Mucosa of descending colon (tissue), 3 donors: ENCODE measurements at places on chromosomes 5 and 9. TPM values are rescaled to one million over a fixed set of nuclear protein-coding genes. Genes with fewer than 3 reads are reported as not detected.

DNA sequence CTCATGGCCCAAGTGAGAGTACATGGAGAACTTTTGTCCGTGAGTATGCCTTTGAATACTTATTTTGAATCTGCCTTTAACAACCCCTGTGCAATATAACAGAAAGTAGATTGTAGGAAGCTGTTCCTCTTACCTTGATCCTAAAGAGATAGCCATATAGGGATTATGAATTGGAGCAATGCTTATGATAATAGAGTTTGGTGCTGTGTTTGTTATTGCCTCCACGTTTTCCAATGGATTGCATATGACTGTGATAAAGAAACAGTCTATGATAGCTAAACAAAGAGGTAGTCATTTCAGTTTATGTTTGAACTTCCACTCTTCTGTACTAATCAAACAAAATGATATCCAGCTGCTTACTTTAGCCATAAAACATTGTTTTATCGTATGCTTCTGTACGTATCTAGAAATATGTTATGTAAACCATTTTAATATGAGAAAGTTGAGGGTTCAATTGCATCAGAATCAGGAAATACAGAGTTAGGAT, 199.6 kb upstream of the RGMB start:
- DNase-seq, result no peak

DNA sequence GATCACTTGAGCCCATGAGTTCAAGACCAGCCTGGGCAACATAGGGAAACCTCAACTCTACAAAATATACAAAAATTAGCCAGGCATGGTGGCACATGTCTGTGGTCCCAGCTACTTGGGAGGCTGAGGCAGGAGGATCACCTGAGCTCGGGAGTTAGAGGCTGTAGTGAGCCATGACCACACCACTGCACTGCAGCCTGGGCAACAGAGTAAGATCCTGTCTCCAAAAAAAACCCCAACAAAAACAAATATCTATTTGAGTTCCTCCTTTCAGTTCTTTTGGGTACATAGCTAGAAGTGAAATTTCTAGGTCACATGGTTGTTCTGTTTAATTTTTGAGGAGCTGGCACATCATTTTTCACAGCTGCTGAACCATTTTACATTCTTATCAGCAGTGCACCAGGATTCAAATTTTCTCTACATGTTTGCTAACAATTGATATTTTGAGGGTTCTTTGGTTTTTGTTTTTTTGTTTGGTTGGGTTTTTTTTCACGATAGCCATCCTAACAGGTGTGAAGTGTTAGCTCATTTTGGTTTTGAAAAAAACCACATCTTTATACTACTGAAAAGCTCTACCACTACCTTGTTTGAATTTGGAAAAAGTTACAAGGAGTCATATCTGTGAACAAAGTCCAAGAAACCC, 176.9 kb upstream of the SLC12A2 start:
- no peak for DNase-seq

DNA sequence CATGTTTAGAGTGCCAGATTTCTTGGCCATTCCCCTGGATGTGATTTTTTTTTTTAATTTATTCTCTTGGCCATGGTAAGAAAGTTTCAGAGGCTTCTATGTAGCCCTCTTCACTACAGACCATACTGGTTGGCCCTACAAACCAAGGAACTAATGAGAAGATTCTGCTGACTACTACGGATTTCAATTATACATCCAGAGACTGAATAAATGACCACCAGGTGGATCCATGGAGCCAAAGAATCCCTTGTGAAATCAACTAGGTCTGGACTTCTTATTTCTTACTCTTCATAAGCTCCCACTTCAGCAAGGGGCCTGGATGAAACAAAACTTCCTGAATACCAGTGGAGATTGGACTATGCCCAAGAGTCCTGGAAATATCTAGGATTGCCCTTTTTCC, 27.6 kb downstream of the ZNF622 start:
- DNase-seq, result no peak

DNA sequence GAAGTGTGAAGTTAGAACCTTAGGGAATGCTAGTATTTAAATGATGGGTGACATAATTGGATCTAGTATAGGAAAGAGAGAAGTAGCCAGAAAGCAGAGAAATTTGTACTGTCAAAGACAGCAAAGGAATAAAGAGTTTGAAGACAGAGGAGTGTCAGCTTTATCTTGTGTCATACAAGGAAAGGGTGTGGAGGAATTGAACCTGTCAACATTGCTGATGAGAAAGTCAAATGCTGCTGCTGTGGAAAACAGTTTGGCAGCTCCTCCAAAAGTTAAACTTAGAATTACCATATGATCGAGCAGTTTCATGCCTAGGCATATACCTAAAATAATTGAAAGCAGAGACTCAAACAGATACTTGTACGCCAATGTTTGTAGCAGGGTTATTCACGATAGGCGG, 63.7 kb downstream of the DENND4C start:
- no peak for DNase-seq

DNA sequence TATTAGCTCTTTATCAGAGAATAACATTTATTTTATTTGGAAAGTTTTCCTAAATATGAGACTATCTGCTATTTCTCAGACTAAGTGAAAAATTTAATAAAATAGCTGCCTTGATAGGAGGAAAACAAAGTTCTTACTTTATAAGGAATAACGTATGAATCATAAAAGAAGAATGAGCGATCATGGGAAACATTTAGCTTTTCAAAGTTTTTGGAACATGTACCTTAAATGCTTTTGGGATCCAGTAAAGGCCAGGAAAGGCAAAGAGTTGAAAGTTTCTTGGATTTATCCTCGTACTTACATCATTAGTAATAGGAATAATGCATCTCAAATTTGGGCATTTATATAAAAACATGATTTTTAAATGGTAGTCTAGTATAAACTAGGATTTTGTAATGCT, 19.4 kb downstream of the OGN start:
- DNase-seq, result no peak

- no peak for DNase-seq
Observed at GRCh38 chr9:128969491-128969890, 22.0 kb downstream of the NUP188 start.

- DNase-seq, result no peak
Observed at GRCh38 chr5:35832762-35833161, 23.9 kb upstream of the IL7R start.

- DNase-seq, result no peak
Observed at GRCh38 chr5:135266303-135266635, 132.8 kb downstream of the MACROH2A1 start.

DNA sequence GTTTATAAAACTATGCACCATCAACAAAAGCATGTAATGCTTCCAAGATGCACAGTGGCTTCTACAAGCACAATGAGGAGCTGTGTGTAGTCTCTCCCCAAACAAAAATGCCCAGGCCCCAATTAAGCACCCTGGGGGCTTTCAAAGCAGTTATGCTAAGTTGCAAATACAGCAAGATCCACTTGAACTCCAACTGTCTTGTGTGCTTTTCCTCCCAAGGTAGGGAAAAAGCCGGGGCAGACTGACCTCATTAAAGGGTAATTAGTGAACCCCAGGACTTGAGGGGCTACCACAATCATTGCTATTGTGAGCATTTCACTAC, 13.1 kb downstream of the ZNF608 start:
- no peak for DNase-seq

DNA sequence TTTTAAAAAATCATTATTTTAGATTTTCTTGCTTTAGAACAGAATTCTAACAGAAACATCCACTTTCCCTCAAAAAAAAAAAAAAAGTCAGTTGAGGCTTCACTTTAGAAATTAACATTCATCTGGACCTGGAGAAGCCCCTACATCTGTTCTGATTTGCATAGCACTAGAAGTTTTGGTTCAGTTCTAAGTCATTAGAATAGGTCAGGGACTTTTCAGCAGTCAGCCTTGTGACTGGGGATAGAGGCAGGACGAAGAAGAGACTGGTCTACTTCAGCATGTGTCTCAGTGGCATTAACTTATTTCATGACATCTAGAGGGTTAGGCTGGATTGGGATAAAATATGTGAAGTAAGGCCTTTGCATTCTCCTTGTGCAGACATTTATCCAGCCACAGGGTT, 215.8 kb upstream of the DAB2 start:
- no peak for DNase-seq

- no peak for DNase-seq
Observed at GRCh38 chr5:142686210-142686734, 382 bp upstream of the FGF1 start.

- no peak for DNase-seq
Observed at GRCh38 chr9:95641586-95641985, 124.8 kb upstream of the PTCH1 start.

DNA sequence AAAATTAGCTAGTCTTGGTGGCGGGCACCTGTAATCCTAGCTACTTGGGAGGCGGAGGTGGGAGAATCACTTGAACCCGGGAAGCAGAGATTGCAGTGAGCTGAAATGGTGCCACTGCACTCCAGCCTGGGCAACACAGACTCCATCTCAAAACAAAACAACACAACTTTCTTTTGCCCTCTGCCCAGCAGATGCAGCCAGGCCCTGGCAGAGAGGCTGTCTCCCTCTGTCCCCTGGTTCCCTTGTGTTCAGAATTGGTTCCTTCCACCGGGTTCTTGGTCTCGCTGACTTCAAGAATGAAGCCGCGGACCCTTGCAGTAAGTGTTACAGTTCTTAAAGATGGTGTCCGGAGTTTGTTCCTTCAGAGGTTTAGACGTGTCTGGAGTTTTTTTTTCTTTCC, 30.2 kb upstream of the CEP72 start:
- DNase-seq, result no peak

- no peak for DNase-seq
Observed at GRCh38 chr5:95884017-95884325, 61.4 kb upstream of the GLRX start.

DNA sequence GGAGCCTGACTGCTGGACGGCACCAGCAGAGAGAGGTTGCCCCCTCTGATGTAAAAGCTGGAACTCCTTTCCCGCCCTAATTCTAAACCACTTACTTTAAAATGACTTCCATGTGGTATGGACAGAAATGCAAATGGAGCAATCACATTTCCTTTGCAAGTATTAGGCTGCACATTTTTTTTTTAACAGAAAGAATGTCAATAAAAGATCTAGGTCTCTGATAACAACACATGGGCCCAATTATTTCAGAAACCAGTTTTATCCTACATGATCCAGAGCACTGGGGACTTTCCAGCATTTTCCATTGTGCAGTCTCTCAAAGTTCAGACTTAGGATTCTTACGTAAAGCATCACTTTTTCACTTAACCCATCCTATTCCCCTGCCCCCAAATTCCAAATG, 203.7 kb downstream of the NXNL2 start:
- DNase-seq, result no peak

GRCh38 chr5:179613460-179614071, 9.9 kb downstream of the HNRNPH1 start:
- DNase-seq, result no peak

DNA sequence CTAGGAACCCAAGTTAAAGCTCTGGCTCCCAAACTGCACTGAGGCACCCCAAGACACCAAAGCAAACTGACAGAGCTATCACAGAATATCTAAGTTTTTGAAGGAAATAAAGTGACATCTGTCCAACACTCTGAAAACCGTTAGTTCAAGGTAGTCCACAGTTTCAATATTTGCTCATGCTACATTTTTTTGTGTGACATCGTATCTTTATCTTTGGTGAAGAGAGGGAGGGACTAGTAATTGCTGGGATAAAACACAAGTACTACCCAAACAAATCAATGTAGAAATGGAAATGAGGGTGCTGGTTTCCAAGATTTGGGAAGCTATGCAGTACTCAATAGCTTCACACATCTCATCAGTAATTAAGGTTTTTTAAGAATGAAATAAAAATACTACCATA, 20.6 kb downstream of the LIFR start:
- no peak for DNase-seq

DNA sequence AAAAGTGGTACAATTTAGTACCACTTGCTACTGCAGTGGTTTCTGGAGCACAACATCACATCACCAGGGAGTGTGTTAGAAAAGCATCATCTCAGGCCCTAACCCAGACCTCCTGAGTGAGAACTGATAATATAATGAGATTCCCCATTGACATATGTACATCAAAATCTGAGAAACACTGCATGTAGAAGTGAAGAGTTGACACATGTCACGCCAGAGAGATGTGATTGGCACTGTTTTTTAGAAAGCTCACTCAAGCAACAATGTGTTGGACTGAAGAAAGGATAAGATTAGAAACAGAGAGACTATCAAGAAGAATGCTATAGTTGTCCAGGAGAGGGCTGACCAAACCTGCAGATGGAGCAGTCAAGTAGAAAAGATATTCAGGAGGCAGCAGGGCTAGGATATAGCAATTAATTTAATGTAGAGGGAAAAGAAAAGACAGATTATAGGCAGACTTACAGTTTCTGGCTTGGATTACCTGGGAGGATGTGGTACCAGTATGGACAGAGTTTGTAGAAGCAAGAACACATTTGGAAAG, 324.4 kb upstream of the ADAMTSL1 start:
- DNase-seq, result no peak

DNA sequence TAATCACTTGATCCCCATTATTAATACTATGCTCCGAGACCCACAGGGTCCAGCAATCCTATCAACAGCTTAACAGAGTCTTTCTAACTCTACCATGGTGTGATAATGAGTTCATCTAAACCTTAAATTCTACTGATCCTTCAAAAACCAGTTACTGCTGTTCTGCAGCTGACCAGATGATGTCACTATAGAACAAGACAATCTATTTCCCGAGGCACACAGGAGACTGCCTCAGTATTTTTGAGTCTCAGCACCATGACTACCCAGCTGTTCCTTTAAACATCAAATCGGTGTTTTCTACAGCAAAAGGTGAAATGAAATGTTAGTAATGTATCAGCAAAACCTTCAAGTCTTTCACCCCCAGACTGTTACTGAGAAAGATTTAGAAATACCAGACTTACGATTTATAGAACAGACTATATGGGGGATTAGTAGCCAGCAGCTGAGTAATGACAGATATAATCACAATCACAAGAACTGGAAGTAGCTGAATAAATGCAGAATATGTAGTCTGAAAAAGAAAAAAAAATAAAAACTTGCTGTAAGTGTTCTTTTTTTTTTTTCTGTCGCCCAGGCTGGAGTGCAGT, 16.9 kb downstream of the DNAJC18 start:
- DNase-seq, result no peak

GRCh38 chr5:137960141-137960540, 70.9 kb downstream of the PKD2L2 start:
- DNase-seq, result no peak

- DNase-seq, result no peak
Observed at GRCh38 chr9:131516100-131516499, 13.4 kb downstream of the POMT1 start.

GRCh38 chr5:92544036-92544435, 1037.0 kb downstream of the NR2F1-AS1 start:
- DNase-seq, result no peak

DNA sequence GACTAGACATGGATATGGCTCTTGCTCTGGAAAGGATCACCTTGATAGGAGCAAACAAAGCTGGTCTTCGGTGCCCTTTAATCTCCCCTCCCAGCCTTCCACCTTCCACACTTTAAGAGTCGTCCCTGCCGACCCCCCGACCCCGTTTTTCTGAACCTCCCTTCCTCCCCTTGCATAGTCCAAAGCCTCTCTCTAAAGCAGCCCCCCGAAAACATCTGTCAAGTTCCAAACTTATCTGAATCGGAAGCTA, 423 bp upstream of the NUP214 start:
- no peak for DNase-seq

Gene PDE6A
- total RNA-seq, result 3.4 TPM

Gene C5
- total RNA-seq, result 3.8 TPM

Gene SHOC1
- total RNA-seq, result not detected

Gene GRM6
- not detected for total RNA-seq

Gene NUP188
- total RNA-seq, result 36.7 TPM
